Colonic mucosa (tissue), 4 donors: ENCODE measurements at places on chromosomes 2 and 18. TPM values are rescaled to one million over a fixed set of nuclear protein-coding genes. Genes with fewer than 3 reads are reported as not detected.
A peak's percentile ranks its signal among the peaks of the same experiment; 100 is the strongest.

DNA sequence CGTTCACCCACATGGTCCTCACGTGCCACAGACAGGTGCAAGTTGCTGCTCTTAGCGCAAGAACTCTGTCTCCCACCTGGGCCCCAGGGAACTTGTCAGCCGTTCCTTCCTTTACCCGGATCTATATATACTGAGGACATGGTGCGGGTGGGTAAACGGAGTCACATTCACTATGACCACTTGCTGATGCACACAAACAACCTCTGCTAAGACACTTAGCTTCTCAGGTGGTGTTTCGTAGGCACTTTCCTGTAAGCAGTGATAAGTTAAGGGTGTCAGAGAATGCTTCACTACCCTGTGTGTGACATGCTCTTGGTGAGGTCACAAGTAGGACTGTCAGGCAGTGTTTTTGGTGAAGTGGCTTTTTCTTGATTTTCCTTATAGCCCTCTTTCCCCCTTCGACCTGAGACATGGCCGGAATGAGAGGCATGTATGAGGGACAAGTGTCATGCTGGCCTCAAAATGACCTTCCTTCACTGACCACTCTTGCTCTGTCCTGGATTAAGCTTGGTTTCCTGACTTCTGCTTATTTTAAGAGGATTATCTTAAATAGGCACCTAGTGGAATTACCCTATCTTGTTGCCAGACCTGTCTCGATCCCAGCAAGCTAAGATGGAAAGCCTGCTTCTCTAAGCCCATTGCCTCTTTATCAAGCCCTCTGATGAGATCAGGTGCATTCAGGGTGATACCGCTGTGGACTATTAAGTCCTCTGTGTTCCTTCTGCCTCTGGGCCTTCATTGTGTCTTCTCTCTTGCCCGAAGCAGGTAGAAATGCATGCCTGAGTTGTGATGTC is 97.1 kb upstream of the CELF4 start:
- no peaks in the 10 kb centered on the region for H3K4me1 ChIP-seq
- H3K36me3 ChIP-seq = no peaks in the 10 kb centered on the region
- H3K4me3 ChIP-seq = no peak overlapping the region

DNA sequence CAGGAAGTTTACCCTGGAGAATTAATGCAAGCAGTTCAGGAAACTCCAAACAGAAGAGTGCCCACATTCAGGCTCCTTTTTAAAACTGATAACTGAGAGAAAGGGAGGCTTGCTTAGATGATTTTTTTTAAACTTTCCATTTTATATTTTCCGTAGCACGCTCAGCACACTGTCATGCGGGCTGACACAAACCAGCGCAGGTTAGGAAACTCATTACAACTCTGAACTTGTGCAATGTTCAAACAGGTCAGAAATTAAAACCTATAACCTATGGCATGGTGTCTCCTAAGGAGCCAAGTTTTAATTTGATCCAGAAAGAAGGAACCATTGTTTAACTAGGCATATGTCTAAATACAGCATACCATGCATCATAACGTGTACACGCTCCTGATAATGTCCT is 117.7 kb upstream of the SMIM21 start:
- H3K27me3 ChIP-seq = no peaks in the 10 kb centered on the region
- no peaks in the 10 kb centered on the region for H3K36me3 ChIP-seq
- no peak overlapping the region for H3K27ac ChIP-seq

- peaks cover 4% of the 10 kb centered on the region for H3K4me1 ChIP-seq
- H3K4me3 ChIP-seq = no peak overlapping the region
- H3K36me3 ChIP-seq = no peaks in the 10 kb centered on the region
- H3K27ac ChIP-seq = peak overlapping the region; percentile 58
- H3K27me3 ChIP-seq = no peaks in the 10 kb centered on the region
- no peak for DNase-seq
Observed at GRCh38 chr2:86274265-86274917, 63.0 kb downstream of the REEP1 start.

GRCh38 chr2:165891943-165892342 is 61.6 kb downstream of the TTC21B start:
- DNase-seq = no peak
- no peaks in the 10 kb centered on the region for H3K4me1 ChIP-seq
- H3K27ac ChIP-seq = no peak overlapping the region
- H3K27me3 ChIP-seq = no peaks in the 10 kb centered on the region
- H3K36me3 ChIP-seq = no peaks in the 10 kb centered on the region
- no peak overlapping the region for H3K4me3 ChIP-seq

DNA sequence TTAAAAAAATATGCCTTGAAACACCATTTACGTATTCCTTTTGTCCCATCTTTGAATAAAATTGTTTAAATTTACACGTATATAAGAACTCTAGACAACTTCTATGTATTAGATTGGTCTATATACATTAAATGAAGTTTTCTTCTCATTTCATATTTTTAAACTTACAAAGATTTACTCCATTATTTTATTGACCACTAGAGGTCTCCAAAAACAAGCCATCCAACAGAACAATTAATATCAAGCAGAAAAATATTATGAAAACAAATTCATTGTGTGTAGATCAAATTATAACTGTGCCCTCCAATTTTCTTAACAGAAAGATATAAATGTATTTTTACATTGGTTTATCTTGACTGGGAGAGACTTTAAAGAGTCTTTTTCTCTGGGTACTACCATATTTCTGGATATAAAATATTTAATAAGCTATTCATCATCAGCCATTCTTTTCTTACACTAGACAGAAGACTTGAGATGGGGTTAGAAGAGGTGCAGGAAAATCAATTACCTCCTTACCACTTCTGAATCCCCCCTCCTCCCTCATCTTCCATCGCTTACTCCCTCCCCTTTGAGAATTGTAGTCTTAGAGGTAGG is 66.5 kb downstream of the DPP4 start:
- H3K4me3 ChIP-seq = no peak overlapping the region
- H3K36me3 ChIP-seq = no peaks in the 10 kb centered on the region
- no peak for DNase-seq
- peaks cover 3% of the 10 kb centered on the region for H3K4me1 ChIP-seq
- no peak overlapping the region for H3K27ac ChIP-seq

GRCh38 chr2:81061016-81061415 is 756.5 kb upstream of the LRRTM1 start:
- DNase-seq = no peak
- no peak overlapping the region for H3K27ac ChIP-seq
- no peaks in the 10 kb centered on the region for H3K4me1 ChIP-seq
- H3K36me3 ChIP-seq = no peaks in the 10 kb centered on the region
- no peak overlapping the region for H3K4me3 ChIP-seq

DNA sequence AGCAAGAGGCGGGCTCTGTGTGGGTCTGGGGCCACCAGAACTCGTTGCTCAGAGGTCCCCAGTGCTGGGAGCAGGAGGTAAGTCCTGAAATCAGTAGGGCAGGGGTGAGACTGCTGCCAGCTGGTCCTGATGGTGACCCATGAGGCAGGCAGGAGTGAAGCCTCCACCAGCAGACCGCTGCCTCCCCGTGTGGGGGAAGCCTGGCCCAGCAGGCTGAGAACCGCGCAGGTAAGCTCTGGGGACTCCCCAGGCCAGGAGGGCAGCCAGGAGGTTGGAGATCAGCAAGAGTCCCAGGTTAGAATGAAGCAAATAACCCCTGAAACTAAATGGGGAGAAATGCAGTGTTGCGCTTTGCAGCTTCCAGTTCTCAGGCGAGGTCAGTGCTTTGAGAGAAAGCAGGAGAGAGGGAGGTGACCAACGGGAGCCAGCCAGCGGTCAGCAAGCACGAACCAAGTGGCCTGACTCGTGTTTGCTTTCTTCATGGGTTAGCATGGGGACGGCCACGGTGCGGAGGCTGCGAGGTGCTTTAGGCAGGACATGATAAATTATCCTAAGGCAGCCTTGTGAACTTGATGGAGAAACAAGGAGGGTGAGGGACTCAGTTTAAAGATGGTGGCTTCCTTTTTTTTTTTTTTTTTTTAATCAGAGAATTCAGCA is 26.2 kb downstream of the INHBB start:
- no peak overlapping the region for H3K4me3 ChIP-seq
- no peaks in the 10 kb centered on the region for H3K4me1 ChIP-seq
- H3K27ac ChIP-seq = no peak overlapping the region

GRCh38 chr2:66661253-66662173 is 226.6 kb downstream of the MEIS1 start:
- no peak overlapping the region for H3K27ac ChIP-seq
- no peak overlapping the region for H3K4me3 ChIP-seq
- no peak for DNase-seq
- no peaks in the 10 kb centered on the region for H3K4me1 ChIP-seq
- no peaks in the 10 kb centered on the region for H3K27me3 ChIP-seq

DNA sequence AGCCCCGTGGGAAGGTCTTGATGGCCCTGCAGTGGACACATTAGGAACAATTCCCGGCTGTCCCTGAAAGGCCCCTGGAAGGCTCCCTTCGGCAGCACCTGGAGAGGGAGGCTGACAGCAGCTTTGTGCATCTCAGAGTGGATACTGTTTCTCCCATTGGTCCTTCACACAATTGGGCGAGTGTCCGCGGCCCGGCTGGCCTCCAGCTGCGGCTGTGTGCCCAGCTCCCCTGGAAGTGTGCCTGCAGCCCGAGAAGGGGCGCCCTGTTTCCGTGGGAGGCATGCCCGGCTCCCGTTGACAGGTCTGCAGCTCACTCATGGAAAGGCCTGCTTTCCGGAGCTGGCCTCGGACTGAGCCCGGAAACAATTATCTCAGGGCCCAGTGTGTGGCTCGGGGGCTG is 103.7 kb downstream of the LPIN1 start:
- H3K4me3 ChIP-seq = no peak overlapping the region
- DNase-seq = no peak
- no peak overlapping the region for H3K27ac ChIP-seq
- H3K36me3 ChIP-seq = no peaks in the 10 kb centered on the region
- H3K4me1 ChIP-seq = no peaks in the 10 kb centered on the region

DNA sequence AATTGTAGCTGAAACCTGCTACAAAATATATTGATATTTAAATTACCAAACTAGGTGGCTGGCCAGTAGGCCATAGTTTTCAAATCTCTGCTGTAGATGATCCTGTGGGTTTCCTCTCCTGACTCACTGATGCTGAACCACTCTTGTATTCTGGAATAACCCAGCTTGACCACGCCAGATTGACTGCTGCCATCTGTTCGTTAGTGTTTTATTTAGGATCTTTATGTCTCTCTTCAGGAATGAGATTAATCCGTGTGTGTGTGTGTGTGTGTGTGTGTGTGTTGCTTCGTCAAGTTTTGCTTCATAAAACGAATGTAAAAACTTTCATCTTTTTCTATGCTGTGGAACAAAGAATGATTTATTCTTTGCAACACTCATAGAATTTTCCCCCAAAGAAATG is 187.1 kb downstream of the DYSF start:
- no peaks in the 10 kb centered on the region for H3K4me1 ChIP-seq
- no peak for DNase-seq
- no peak overlapping the region for H3K4me3 ChIP-seq
- H3K36me3 ChIP-seq = no peaks in the 10 kb centered on the region

DNA sequence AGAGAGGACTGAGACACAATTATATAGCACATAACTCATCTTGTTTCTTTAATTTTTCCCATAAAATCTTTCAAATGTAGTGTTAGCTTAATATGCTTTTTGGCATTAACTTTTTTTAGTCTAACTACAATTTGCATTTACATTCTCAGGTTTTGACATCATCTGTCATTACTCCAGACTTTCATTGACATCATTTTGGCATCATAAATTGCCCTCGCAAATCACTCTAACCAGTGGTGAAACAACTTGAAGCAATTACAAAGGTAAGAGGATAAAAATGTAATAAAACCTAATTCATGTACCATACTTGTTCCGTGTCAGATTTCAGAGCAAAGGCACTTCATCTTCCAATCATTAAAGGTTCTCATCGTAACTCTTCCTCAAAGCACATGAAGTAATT is 41.4 kb downstream of the RFX8 start:
- no peaks in the 10 kb centered on the region for H3K27me3 ChIP-seq
- no peaks in the 10 kb centered on the region for H3K36me3 ChIP-seq
- H3K27ac ChIP-seq = no peak overlapping the region
- H3K4me3 ChIP-seq = no peak overlapping the region
- H3K4me1 ChIP-seq = no peaks in the 10 kb centered on the region
- DNase-seq = no peak

- DNase-seq = peak; percentile 42
- H3K27ac ChIP-seq = no peak overlapping the region
- no peaks in the 10 kb centered on the region for H3K4me1 ChIP-seq
Observed at GRCh38 chr18:25832001-25832604, 258.3 kb downstream of the SS18 start.

GRCh38 chr2:67476809-67477790 is 80.0 kb downstream of the ETAA1 start:
- peak; percentile 57 for DNase-seq
- no peak overlapping the region for H3K27ac ChIP-seq
- H3K27me3 ChIP-seq = no peaks in the 10 kb centered on the region
- H3K36me3 ChIP-seq = no peaks in the 10 kb centered on the region
- peaks cover 5% of the 10 kb centered on the region for H3K4me1 ChIP-seq

DNA sequence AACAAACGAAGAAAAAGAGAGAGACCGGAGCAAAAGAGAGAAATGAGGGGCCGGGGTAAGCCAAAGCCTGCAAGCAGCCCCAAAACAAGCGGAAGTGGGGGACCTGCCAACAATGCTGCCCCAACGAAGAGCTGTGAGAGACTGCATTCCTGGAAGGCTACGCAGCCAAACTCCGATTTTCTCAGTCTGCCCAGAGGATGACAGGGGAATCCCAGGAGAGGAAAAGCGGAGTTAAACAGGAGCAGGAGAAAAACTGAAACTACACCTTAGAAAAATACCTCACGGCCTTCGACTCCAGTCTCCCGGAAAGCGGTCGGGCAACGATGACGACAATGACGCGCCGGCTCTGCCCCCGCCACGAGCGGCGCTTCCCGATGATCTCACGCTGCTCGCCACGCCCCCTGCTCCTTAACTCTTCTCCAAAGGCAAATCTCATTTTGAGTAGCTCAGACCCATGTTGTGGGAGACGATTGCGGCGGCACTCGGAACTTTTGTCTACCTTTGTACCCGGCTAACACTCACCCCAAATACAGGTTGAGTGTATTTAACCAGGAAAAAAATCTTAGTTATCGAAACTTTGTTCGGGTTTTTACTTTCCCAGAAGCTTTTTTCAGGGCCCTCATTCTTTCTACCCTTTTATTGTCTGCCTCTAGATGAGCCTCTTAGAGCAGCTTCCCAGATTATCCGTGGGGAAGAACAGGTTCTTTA is at the start of gene C1D:
TSS of gene C1D (minus strand) at position 325 of the 708 bp plus-strand sequence. CDS start 15,694 bp downstream, outside the sequence.
- peak; percentile 97 for DNase-seq
- H3K27ac ChIP-seq = peak within 1 kb of the TSS; percentile 69
- H3K4me3 ChIP-seq = peak within 1 kb of the TSS; percentile 73

- H3K36me3 ChIP-seq = no peaks in the 10 kb centered on the region
- no peak for DNase-seq
- H3K27me3 ChIP-seq = no peaks in the 10 kb centered on the region
- H3K4me1 ChIP-seq = no peaks in the 10 kb centered on the region
- H3K27ac ChIP-seq = no peak overlapping the region
Observed at GRCh38 chr2:1257334-1257733, 155.9 kb upstream of the TPO start.

- no peak overlapping the region for H3K27ac ChIP-seq
- no peaks in the 10 kb centered on the region for H3K36me3 ChIP-seq
- DNase-seq = no peak
- no peaks in the 10 kb centered on the region for H3K27me3 ChIP-seq
Observed at GRCh38 chr2:113206251-113206650, 32.5 kb downstream of the PSD4 start.

FARP2 gene
- 122 TPM for total RNA-seq

IL36B gene
- not detected for total RNA-seq

SERPINB13 gene
- total RNA-seq = not detected
